H7 (cell line): ENCODE measurements at places on chromosomes 5 and 9. TPM values are rescaled to one million over a fixed set of nuclear protein-coding genes. Genes with fewer than 3 reads are reported as not detected.

Gene LMBRD2
- total RNA-seq, result 4.1 and 5.0 TPM in 2 replicates

DNA sequence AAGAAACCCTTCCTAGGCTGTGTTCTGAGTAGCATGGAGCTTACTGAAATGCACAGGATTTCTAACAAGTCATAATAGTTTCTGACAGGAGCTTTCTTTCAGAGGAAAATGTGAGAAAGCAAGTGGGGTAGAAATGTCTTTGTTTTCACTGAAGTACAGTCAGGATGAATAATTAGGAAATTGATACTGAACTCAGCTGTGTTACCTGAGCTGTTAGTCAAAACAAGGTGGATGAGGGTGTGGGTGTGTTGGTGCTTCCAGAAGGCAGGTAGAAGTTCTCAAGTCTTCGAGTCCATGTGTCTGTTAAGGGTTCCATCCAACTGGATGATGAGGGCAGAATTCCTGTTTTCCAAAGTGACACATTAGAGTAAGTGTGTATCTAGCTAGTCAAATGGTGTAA is 122.4 kb downstream of the BASP1 start:
- no peak for DNase-seq

DNA sequence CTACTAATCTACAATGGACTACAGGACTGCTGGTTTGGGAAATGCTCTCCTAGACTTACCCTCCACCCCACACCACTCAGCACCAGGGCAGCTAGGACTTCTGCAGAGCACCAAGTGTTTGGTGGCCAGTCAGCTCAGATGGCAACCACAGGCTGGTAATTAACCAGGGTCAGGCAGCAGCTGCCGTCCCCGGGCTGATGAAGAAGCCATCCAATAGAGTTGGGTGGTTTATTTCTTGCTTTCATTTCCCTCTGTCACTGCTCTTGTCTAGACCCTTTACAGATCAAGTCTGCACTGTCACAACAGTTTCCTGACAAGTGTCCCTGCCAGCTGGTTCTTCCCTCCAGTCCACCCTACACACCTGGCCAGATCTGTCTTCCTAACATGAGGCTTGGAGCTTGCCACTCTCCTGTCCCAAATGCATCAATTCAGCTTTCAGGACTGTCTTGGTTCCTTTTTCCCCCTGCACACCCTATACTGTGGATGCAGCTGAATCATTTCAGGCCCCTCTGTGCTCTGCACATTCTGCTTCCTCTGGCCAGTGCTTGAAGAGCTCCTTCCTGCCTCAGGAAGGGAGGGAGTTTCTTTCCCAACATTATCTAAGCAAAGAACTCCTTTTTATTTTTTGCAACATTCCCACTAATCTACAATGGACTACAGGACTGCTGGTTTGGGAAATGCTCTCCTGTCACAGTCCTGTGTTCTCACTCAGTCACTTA is 30.2 kb upstream of the HSPA9 start:
- no peak for DNase-seq

DNA sequence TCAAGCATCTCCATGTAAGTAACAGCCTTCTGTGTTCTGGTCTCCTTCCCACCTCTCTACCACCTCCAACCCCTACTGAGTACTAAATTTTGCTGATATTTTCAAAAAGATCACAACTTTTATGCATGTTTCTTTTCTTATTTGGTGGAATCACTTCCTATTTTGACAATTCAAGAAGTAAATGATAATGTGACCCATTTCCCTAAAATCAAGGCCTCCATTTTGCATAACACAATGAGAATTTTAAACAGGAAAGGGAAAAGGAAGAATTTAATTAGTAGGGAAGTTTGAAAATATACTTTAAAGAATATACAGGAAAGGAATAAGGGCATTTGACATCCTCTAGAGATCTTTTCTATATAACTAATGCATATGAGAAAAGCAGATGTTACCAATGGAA is 212.9 kb upstream of the RASA1 start:
- no peak for DNase-seq

- no peak for DNase-seq
Observed at GRCh38 chr9:11933926-11934325, 759.3 kb upstream of the TYRP1 start.

Gene GRM6
- not detected in 2 replicates for total RNA-seq
